ENCODE measurements at places on chromosomes 11 and 22.

- DNase-seq, result peak; percentile 50
These were observed 81.9 kb downstream of the UVRAG start for GRCh38 chr11:75896843-75897419.

GRCh38 chr11:103530257-103530656, 421.0 kb downstream of the DYNC2H1 start:
- DNase-seq, result no peak

- no peak for DNase-seq
These were observed 6.7 kb upstream of the SYT7 start for GRCh38 chr11:61587541-61587941.

DNA sequence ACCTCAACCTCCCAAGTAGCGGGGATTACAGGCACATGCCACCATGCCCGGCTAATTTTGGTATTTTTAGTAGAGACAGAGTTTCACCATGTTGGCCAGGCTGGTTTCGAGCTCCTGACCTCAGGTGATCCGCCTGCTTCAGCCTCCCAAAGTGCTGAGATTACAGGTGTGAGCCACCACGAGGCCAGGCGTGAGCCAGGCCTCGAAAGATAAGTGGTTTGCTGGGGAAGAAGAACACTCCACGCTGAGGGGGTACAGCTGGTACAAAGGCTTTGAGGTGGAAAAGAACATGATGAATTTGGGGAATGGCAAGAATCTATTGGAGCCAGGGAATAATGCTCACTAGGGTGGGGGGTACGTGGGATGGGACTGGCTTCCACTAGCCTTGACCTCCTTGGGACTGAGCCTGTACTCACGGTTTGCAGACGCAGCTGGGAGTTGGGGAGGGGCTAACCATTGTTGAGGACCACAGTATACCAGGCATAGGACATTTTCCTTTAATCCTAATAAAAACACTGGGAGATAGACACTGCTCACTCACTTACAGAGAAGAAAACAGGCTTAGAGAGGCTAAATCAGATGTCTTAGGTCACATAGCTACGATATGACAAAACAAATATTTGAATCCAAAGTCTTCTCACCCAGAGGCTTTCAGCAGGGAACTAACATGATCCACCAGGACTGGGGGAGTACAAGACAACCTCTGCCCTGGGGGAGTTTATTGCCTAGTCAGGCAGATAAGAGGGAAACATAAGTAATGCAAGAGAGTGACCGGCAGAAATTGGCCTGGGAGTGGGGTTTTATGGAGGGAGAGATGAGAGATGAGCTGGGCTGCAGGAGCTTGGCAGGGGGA, 4.9 kb downstream of the SLCO2B1 start:
- DNase-seq, result no peak

GRCh38 chr11:8760896-8761295, 78.3 kb downstream of the RPL27A start:
- no peak for DNase-seq

DNA sequence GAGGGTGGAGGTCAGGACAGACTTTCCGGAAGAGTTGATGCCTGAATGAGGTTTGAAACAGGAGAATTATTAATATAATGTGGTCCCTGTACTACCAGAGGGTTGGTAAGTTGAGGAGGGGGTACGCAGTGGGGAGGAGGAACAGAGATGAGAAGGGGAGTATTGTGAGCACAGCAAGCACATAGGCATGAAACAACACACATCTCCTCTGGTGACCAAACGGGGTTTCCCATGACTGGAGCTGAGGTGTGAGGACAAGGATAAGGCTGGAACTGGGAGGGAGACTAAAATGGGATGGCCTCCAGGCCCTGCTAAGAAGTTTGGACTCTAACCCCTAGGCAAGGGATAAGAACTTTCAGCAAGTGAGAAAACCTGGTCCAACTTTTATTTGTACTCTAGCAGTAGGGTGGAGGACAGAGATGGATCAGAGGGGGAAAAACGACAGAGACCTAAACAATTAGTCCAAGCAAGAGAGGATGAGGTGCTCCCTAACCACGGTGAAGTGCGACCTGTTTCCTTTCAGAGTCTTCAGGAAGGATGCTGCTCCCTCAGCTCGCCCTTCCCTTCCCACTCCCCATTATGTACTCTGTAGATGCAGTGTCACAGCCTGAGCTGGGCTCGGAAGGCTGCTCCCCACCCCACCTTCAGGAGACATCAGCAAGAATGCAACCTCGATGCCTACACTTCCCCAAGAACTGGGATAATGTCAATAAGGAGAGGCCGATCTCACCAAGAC, 59.2 kb downstream of the BTG4 start:
- no peak for DNase-seq

GRCh38 chr11:27509908-27510307, 3.3 kb upstream of the LIN7C start:
- no peak for DNase-seq

DNA sequence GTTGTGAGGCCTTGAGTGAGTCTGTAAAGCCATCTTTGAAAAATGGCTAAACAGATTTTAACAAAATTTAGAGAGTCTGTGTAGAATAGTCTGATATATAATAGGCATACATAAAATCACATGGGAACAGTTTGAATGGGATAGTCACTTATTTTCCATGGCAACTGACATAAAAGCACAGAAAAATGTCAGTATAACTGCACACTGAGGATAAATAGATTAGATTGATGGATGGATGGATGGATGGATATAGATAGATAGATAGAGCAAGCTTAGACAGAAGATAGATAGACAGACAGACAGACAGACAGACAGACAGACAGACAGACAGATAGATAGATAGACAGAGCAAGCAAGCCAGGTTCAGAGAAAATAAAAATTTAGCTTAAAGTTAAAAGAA, 660.2 kb upstream of the API5 start:
- DNase-seq, result no peak

DNA sequence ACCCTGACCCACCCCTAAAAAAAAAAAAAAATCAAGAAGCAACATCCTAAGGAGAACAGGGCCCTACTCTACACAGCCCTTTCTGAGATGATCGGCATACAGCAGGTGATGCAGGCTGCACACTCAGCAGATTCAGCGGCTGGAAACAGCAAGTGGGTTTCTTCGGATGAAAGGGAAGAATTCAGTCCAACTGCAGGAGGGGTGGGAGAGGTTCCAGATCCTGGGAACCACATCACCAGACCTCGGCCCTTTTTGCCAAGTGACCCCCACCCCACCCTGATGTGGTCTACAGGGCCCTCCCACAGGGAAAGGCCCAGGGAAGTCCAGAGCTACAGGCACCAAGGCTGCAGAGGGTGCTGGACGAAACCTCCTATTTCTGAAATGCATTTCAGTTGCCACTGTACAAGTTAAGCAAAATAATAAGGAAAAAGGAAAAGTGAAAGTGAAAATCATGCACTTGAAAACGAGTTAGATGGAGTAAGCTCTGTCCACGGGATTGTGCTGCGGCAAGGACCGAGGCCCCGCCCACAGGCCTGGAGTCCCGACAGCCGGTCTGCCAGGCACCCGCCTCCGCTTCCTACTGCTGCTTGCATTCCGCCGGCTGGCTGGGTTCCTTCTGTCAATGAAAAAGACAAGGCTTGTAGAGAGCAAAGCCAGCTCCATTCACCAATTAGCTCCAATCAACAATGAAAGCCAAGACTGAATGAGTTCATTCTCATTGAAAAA, 16.0 kb upstream of the PHLDA2 start:
- no peak for DNase-seq

DNA sequence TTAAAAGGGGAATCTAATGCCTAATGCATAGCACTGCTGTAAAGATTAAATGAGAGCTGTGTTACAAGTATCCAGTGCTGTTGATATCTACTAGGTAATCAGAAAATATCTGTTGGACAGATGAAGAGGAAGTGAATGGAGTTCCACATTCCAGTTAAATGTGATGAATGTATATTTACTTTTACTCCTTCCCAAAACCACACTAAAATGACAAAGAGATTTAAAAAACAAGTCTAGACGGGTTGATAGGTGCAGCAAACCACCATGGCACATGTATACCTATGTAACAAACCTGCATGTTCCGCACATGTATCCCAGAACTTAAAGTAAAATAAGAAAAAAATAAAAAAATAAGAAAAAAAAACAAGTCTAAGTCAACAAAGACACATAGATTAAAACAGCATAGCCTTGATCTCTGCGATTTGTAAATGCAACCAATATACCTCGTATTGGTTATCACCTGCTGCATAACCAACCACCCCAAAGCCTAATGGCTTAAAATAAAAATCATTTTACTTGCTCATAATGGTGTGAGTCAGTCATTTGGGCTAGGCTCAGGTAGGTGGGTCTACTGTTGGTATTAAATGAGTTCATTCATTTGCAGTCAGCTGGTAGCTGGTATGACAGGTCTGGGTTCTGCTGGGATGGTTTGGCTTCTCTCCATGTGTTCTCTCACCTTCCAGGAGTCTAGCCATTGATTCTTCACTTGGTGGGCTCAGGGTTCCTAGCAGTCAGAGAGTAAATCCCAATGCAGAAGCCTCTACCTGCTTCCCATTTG, 39.7 kb upstream of the SLC6A5 start:
- DNase-seq, result no peak

GRCh38 chr11:70070706-70071105, 7.4 kb upstream of the ANO1 start:
- DNase-seq, result no peak
